NCI-H1417 (cell line): ENCODE measurements at places on chromosomes 12 and 14.

GRCh38 chr12:11865824-11866223 lies 204.9 kb upstream of the BCL2L14 start:
- no peak for DNase-seq

GRCh38 chr12:78062786-78063185 lies 232.1 kb downstream of the NAV3 start:
- DNase-seq = no peak

DNA sequence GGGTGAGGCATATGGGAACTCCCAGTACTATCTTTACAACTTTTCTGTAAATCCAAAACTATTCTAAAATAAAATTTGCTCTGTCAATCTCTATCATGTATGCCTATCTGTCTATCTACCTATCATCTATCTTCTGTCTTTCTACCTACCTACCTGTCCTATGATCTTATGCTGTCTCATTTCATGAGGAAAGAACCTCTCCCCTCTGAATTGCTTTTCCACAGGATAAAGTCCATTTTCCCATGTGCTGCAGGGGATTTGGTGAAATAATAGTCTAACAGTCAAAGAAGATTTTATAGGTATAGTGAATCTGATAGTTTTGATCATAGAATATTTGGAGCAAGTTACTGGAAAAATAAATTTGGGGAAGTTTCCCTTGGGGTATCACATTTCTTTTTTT lies 86.8 kb upstream of the RIC8B start:
- no peak for DNase-seq

- DNase-seq = no peak
Measured at GRCh38 chr14:74411671-74412070, 14.3 kb downstream of the SYNDIG1L start.

DNA sequence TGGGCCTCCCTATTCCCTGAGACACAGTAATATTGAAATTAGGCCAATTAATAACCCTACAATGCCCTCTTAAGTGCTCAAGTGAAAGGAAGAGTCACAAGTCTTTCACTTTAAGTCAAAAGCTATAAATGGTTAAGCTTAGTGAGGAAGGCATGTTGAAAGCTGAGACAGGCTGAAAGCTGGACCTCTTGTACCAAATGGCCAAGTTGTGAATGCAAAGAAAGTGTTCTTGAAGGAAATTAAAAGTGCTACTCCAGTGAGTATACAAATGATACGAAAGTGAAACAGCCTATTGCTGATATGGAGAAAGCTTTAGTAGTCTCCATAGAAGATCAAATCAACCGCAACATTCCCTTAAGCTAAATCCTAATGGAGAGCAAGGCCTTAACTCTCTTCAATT lies 140.8 kb downstream of the PTCSC3 start:
- no peak for DNase-seq

- no peak for DNase-seq
Measured at GRCh38 chr14:60861545-60862140, 119.2 kb downstream of the TRMT5 start.

DNA sequence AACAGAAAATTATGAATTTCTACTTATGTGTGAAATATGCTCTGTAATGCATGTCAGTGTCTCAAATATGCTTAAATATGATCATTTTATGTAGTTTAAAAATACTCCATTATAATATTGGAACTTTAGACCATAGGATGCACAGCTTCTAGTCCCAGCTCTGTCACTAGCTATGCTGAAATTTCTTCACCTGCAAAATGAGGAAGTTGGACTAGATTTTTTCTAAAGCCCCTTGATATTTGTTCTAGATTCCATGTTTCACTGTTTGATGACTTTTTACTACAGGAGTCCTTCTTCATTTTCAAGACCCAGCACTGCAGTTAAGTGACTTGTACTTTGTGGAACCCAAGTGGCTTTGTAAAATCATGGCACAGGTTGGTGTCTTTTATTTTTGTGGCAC lies 90.1 kb downstream of the LRRK2 start:
- no peak for DNase-seq

DNA sequence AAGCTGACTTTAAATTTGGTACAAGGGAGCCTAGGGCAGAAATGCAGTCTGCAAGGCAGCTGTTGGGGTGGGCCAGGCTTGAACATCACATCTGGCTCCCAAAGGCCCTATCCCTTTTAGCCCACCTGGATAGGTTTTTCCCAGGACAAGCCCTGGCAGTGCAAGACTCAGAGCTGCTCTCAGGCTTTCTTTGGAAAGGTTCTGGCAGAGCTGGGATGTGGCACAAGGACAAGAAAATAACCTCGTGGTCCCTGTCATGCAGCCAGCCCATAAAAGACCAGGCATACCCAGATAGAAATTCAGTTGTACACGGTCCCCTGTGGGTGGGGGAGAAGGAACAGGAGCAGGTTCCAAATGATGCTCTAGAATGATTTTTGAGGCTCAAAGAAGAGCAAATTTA lies 206.9 kb downstream of the TTC7B start:
- no peak for DNase-seq

- no peak for DNase-seq
Measured at GRCh38 chr14:73731111-73731510, 16.9 kb upstream of the PNMA1 start.

DNA sequence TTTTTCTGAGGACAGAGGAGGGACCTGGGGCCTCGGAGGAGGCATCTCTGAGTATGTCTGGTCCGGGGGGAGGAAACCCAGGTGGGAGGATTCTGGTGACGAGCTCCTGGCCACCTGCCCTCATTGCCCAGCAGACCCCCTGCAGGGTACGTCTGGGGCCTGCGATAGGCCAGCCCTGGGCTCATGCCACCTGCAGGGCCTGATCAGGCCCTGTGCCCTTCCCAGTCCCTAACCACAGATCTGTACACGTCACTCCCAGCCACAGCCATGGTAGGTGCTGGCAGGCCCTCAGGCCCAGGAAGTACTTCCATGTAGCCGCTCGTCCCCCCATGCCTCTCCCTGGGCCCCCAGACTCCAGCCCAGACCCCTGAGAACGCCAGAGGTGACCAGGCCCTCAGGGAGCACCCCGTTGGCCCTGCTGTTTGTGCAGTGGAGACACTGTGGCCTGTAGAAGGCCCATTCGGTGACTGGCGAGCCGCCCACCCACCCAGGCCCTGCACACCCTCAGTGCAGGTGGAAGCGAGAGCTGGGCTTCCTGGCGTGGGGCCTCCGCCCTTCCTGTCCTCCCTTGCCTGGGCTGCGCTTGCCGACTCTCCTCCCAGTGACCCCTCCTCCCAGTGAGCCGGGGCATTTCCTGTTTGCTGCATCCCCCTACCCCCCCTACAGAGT lies 5.7 kb downstream of the INF2 start:
- peak; percentile 91 for DNase-seq

DNA sequence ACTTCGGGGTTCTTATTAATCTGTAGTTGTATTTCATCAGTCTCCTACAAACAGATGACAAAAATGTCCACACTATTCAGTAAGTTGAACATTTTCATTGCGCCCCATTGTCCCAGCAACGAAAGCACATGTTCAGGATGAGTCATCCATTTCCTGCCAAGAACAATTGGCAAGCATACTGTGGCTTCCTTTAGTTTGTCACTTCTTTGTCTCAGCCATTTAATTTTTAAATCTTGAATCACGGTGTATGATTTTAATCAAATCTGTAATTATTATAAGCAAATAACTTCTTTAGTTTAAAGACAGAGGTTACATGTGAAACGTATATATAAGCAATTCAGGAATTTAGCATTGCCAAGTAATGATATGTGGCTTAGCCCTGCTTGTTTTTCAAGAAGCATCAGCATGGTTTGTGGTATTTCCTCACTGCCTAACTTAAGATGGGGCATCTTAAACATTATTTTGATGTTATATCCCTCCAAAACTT lies 211.3 kb upstream of the KRR1 start:
- DNase-seq = no peak

- DNase-seq = no peak
Measured at GRCh38 chr14:72256055-72256454, 323.8 kb downstream of the RGS6 start.

DNA sequence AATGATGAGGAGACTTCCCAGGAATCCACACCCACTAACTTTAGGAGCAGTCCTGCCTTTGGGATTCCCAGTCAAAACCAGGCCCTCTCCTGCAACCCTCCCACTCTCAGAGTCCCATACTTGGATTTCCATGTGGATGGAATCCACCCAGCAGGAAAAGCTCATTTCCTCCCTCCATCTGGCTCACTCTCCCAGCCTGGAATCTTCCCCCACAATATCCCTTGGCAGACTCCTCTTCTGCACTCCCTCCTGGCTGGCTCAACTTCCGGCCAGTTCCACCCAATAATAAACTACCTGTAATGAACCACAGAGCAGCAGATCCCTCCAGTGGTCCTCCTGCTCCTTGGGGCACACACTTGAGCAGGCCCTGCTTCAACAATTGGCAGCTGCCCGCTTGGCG lies 102.8 kb upstream of the EGLN3 start:
- no peak for DNase-seq

DNA sequence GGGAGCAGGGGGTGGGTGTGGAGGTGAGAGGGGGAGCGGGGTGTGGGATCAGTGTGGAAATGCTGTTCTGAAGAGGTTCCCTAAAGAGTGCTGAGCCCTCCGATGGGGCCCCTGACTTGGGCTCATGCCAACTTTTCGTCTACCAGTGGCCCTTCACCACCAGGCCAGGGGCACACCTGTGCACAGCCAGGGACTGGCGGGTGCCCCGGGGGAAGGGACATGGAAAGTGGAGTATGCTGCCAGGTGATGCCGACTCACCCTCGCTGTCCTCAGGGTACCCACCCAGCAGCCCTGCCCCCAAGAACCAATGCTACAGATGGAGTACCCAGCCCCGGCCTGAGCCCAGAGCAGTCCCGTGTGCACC lies 26.2 kb downstream of the AMN start:
- DNase-seq = no peak

DNA sequence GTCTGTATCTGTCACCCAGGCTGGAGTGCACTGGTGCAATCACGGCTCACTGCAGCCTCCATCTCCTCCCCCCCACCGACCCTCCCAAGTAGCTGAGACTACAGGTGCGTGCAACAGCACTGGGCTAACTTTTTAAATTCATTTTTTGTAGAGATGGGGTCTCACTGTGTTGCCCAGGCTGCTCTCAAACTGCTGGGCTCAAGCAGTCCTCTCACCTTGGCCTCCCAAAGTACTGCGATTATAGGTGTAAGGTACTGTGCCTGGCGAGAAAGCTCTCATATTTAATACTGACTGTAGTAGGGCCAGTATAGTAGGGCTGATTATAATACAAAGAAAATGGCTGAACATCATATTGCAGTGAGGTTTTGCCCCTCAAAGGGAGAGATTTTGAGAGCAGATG lies 2.4 kb downstream of the RIC8B start:
- no peak for DNase-seq

DNA sequence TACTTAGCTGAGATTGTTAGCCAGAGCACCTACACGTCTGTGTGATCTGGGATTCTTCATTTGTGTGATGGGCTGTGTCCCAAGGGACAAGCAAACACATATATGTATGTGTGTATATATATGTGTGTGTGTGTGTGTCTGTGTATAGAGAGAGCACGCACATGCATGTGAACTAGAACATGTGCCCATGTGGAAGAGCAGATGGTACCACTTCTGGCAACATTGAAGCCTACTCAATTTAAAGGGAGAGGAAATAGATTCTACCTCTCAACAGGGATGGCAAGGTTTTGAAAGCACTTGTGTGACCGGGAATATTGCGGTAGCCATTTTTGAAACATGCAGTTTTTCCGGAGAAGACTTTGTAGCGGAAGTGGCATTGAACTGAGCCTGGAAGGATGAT lies 1.4 kb downstream of the TOMM20L start:
- no peak for DNase-seq

GRCh38 chr12:115023279-115024265 lies 339.6 kb upstream of the TBX3 start:
- no peak for DNase-seq

GRCh38 chr14:68950111-68950510 lies 29.0 kb downstream of the ACTN1 start:
- DNase-seq = no peak

DNA sequence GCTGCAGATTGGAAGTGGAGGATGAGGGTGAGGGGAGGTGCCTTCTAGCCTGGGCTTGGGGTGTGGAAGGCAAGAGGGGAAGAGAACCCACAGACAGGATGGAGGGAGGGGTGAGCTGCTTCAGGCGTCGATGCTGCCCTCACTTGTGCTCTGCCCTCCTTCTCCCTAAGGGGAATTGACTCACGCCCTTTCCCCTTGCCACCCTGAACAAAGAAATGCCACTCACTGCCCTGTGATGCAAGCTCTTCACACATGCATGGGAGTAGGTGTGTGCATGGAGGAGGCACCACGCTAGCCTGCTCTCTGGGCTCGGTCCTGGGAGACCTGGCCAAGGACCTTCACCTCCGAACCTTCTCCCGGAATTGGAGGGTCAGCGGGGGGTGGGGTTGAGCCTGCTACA lies 35.7 kb upstream of the PRMT8 start:
- no peak for DNase-seq

- DNase-seq = no peak
Measured at GRCh38 chr12:101714877-101715444, 17.5 kb downstream of the CHPT1 start.

DNA sequence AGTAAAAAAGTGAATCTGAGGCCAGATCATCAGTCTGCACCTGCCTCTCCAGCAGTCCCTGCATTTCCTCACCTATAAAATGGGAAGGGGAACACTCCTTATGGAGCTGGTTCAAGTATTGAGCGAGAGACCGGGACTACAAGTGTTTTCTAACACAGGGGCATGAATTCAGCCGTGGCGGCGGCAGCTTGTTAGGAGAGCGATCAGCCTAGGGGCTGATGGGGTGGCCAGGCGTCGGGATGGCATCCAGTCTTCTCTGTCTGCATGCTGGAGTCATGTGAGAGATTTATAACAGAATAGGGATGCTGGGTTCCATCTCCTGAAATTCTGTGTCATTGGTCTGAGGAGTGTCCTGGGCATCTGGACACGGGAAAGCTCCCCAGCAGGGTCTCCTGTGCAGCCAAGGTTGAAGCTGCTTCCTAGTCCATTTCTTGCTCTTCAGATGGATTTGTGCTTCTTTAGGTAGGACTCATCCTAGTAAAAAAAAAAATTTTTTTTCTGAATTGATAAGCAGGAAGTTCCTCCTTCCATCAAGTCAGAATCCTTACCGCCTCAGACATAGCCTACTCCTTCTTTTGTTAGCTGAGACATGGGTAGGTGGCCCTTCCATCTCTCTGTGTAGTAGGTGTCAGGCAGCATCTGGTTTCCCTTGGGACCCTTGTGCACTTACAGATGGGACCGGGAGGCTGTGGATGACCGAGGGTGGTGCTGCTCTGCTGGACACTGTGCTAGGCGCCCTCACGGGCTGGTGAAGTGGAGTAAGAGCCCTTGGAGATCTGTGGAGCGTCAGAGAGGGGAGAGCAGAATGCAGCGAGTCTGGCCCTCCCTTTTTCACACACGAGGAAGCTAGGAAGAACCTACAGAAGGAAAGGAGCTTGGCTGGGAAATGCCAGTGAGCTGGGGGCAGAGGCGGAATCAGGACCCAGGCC lies 146.7 kb downstream of the TSPAN9 start:
- DNase-seq = peak; percentile 74

- no peak for DNase-seq
Measured at GRCh38 chr14:55253276-55253675, 17.9 kb upstream of the FBXO34 start.

DNA sequence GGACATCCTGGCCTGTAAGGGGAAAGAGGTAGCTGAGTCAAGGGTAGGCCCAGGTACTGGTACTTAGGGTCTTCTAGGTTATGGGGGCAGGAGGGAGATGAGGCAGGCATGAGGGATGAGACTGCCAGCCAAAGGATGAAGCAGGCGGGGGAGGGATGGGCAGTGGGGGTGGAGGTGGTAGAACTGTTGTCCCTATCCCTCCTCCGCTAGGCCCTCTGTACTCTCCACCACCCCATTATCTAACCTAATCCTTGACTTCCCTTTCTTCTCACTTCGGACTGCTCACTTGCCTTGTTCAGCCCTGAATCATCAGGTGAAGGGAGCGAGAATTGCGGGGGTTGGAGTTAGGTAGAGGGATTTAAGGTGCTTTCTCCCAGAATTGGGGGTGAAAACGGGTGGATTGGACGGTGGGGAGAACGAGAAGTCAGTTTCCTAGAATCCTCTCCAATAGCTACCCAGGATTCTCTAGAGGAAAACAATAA lies 562 bp downstream of the PAN2 start:
- no peak for DNase-seq
